Stimulated activated CD4-positive, alpha-beta T cell treated with anti-CD3 and anti-CD28 coated beads, Interleukin-15, amount 100 ng/mL, for 48 hours (primary cell): ENCODE measurements at places on chromosomes 12 and 14.

GRCh38 chr14:101196051-101196712, 292.7 kb upstream of the RTL1 start:
- DNase-seq = no peak

DNA sequence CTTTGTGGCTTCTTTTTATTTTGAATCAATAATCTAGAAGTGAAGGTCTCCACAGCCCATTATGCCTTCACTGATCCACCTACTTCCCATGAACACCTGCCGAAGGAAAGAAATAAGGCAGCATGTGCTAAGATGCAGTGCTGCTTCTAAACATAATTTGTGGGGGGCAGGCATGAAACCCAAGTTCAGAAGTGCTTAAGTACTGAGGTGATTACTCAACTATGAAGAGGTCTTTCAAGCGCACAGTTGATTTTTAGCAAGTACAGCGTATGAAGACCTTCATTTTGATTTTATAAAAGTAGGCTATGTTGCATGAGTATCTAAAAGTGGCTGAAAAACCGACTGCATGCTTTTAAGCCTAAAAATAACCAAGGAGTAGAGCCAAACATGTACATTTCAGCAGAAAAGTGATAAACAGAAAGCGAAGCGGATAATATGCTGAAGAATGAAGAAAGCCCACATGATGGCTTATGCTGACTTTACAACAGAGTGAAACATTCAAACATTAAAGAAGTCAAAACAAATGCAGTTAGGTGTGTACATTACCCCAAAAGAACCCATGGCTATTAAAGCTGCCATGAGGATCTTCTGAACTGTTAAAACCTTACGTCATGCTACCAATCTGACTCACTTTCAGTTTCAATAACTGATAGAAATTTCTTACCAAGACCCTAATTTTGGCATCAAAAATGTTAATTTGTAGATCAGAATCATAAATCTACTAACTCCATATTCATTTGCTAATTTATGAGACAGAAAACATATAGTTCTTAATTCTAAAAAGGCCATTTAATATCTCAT, 29.3 kb downstream of the KICS2 start:
- DNase-seq = no peak

DNA sequence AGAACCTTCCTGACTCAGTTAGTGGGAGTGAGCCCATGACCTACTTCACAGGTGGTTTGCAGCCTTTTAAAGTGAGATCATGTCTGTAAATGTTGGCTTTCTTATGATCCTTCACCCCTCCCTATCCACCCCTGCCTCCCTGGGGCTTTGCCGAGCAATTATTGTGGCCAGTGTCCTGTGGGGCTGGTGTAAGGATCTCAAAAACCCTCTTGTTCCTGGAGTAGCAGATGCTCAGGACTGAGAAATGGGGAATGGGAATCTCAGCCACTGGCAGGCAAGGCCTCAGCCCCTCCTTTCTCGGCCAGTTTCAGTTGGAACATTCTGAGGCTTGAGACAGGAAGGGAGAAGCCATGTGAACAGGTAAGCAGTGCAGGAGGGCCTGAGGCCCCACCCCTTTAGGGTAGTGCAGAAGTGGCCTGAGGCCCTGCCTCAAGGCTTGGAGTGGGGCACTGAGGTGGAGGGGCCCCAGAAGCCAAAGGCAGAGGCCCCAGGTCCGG, 53.8 kb downstream of the PLEKHG3 start:
- DNase-seq = no peak

- DNase-seq = no peak
Observed at GRCh38 chr14:60644666-60645065, 4.6 kb downstream of the SIX1 start.

DNA sequence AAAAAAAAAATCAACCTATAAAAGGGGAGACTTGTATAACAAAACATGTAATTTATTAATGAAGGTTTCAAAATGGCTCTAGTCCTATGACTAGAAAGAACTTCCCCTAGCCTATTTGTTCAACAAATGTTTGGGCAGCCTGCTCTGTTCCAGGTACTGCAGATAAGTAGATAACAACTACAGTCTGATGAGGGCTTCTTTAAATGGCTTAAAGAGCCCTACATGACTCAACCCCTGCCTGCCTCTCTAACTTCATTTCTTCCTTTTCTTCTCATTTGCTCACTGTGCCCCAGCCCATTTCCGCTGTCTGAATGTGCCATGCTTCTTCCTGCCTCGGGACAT, 21.5 kb downstream of the ALDH6A1 start:
- no peak for DNase-seq

DNA sequence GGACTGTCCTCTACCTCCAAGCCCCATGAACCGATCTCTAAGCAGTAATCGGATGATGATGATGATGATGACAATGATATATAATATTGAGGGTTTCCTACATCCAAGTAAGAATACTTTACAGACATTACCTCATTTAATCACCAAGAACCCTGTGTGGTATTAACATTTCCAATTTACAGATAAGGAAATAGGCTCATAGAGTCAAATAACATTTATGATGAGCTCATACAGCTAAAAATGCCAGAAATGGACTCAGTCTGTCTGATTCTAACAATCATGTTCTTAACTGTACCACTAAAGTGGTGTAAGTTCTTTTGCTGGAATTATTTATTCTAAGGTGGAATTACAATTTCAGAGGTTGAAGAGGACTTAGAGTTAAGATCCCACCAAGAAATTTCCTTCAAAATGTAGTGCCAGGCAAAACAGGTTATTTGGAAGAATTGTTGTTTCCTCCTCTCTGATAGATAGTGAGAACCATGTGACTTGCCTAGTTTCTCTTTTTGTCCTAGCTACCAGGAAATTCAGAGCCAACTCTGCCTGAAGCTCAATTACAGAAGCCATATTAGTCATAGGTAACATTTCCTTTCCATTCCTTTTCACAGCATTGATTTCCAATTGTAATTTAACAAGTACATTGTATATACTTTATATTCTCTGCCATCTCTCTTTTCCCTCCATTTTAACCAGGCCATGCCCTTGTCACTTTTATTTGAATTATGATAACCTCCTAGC, 23.8 kb upstream of the CCDC175 start:
- no peak for DNase-seq

GRCh38 chr14:25069879-25070278, 19.9 kb upstream of the STXBP6 start:
- no peak for DNase-seq

GRCh38 chr12:109744986-109745942, 31.6 kb downstream of the FAM222A start:
- no peak for DNase-seq

- DNase-seq = no peak
Observed at GRCh38 chr14:54087376-54087775, 130.8 kb upstream of the BMP4 start.

DNA sequence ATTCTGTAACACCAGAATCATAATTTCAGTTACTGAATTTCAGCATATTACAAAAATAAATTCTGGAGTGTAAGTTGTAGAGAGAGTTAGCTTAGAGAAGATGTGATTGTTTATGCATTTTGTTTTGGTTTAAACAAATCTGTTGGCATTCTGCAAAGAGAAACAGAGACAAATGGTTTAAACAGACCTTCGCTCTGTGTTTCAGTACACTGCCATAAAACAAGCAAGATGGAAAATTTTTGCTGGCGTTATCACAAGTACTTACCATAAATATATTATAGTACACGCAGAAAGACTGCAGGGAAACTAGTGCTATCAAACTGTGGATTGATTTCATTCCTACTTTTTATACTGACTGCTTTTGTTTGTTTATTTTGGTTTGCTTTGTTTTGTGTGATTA, 850.3 kb upstream of the FOXG1 start:
- DNase-seq = no peak
